Stimulated activated CD8-positive, alpha-beta memory T cell treated with anti-CD3 and anti-CD28 coated beads, Interleukin-2, amount 100 ng/mL, for 1 hour (primary cell): ENCODE measurements at places on chromosomes 7 and 10.

GRCh38 chr10:110137142-110137545, 70.3 kb upstream of the MXI1 start:
- DNase-seq = no peak

DNA sequence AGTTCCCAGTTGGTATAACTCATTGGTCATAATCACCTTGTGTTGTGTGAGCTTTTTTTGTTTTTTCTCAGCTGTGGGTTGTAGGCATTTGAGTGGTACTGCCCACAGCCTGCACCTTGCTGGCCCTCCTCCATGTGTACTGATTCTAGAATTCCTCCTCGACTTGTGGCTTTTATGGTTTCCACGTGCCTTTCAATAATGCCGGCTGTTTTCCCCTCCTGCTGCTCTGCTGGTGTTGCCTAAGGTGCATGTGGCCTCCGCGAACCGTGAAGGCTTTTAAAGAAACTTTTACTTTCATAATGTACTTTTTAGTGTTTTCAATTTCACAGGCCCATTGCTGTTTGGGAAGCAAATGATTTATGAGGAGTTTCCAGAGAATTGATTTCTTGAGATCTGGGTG, 518.0 kb downstream of the REEP3 start:
- DNase-seq = no peak

DNA sequence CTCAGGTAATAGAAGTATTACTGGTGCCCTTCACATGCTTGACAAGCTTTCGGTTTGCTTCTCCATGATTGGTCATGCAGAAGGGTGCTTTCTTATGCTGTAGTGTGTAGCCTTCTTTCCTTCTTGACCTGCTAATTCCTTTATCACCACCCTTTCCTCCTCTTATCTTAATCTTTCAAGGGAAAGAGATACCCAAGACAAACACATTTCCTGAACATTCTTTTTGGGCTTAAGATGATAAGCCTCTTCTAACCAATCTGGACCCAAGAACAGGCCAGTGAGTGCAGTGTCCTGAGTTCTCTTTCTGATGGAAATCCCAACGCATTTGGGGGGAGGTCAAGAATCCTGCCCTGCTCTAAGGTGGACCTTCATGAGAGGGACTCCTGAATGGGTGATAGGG, 33.8 kb downstream of the BMPER start:
- DNase-seq = no peak

- DNase-seq = peak; percentile 56
Observed at GRCh38 chr10:70578371-70578947, 24.1 kb downstream of the PRF1 start.

DNA sequence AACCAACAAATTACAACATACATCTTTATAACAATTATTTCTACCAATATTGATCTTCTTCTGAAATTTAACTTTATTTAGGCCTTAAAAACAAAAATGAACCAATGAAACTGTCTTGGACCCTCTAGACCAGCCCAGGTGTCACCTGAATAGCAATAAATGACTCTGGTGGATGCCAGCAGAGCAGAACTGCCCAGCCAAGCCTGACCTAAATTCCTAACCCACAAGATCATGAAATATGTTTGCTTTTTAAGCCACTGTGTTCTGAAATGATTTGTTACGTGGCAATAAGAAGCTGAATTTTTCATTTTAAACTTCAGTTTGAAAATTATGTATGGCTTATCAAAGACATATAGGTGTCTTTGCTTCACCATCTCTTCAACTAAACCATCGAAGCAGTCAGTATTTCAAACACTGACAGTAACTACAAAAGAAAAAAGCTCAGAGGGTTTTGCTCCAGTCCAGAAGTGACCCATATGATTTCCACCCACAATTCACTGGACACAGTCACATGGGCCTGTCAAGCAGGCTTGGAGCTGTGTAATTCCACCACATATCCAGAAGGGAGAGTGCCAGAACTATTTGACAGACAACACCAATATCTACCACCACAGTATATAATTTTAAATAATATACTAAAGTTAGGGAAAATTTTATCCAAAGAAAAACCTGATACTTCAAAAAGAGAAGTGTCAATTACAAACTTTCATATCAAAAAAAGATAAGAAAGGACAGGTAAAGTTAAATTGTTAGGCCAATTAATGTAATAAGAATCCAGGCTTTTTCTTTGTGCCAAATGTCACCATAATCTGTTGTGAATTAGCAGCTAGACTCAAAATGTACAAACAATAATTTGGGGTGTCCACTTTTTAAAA, 94.5 kb downstream of the KMT2C start:
- DNase-seq = no peak

GRCh38 chr7:80815733-80816132, 103.1 kb downstream of the SEMA3C start:
- no peak for DNase-seq

GRCh38 chr7:98165827-98166667, 45.2 kb upstream of the BHLHA15 start:
- peak; percentile 15 for DNase-seq

DNA sequence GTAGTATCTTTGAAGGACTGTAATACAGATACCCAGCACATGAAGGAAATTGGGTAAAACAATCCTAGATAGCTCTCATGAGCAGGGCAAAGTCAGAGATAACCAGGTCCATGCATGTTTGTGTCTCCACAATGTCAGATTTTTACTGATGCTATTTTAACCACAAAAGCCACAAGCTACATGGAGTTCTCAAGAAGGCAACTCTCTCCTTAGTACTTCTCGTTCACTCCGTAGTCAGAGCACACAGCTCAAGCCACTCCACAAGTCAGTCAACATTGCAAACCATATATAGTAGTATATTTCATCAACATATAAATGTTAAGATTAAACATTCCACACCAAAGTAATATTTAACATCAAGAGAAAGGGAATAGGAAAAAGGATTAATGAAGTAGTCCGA, 98.0 kb upstream of the PIK3CG start:
- DNase-seq = no peak

GRCh38 chr7:30223896-30224295, 60.5 kb upstream of the ZNRF2 start:
- DNase-seq = no peak

DNA sequence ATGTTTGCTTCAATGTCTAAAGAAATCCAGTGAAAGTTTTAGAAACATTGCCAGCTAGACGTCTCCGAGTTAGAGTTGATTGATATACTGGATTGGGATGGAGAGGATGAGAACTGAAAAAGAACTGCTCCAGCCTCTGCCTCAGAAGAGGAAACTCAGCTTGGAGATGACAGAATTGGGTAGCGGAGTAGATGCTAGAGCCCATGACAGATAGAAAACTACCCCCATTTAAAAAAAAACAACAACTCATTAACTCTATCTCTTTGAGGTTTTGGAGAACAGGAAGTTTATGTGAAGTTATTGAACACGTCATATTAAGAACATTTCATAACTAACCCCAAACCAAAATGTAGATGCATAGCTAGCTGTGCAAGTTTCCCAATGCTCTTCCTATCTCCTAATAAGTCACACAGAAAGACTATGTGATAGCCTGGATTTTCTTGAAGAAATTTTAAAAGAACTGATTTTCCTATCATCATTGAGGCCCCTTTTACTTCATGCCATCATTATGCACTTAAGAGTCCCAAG, 28.3 kb upstream of the AFAP1L2 start:
- no peak for DNase-seq

- DNase-seq = no peak
Observed at GRCh38 chr7:70668606-70669358, 463.2 kb upstream of the GALNT17 start.

- no peak for DNase-seq
Observed at GRCh38 chr10:132941640-132942051, 724 bp downstream of the CFAP46 start.

DNA sequence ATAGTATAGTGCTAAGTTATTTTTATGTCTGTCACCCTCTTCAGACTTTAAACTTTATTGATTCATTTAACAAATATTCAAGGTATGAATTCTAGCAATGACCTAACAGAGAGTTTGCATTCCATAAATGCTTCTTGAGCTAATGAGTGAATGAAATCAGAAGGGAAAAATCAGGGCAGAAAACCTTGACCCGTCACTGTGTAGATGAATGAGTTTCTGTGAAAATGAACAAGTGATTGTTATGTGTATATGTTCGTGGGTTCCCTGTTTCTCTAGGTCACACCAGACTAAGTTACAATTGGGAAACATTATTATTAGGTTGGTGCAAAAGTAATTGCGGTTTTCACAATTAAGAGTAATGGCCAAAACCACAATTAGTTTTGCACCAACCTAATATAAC, 30.1 kb downstream of the APBB1IP start:
- DNase-seq = no peak
